ENCODE measurements at places on chromosomes 1 and 21. TPM values are rescaled to one million over a fixed set of nuclear protein-coding genes. Genes with fewer than 3 reads are reported as not detected.

CLDN19 gene
- total RNA-seq = not detected

- no peak for DNase-seq
Observed at GRCh38 chr21:46222436-46223116, 6.0 kb downstream of the LSS start.

GRCh38 chr1:87369736-87370478 lies 41.2 kb downstream of the LMO4 start:
- no peak for DNase-seq

GRCh38 chr21:18545908-18546307 lies 142.3 kb upstream of the TMPRSS15 start:
- peak; percentile 63 for DNase-seq

DNA sequence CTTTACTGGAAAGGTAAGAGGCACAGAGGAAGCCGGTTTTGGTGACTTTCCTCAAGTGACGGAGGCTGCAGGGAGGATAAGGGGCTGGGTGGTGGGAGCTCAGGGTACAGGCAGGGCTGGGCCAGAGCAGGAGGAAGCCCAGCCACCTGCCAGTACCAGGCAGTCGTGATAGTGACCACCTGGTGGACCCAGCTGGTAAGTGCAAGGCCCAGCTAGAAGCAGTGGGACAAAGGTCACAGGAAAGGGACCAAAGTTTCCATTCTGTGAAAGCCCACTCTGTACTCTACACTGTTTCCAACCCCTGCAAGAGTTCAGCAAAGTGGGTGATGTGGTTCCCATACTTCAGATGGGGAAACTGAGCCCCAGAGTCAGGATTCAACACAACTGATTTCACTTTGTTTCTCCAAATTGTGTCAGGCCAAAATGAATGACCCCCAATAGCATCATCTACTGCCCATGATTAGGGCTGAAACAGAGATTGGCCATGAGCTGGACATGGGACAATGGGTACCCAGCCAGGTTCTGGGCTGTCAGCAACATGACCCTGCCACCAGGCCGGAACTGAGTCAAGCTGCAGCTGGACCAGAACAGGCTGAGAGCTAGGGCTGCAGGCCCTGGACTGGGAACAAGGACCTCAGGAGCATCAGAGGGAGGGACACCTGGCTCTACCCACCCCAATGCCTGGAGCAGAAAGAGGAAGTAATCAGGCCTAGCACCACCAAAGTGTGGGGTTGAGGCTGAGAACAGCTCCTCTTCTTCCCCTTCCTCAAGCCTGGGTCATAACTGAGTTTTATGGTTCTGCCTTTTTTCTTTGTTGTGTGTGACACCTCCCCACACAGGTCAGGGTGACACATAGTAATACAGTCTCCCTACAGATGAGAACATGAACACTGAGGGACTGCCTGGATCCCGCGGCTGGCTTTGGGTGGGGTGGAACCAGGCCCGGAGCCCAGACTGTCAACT lies 50.2 kb downstream of the KCNN3 start:
- DNase-seq = no peak

OLIG2 gene
- 2.5 TPM for total RNA-seq

STYXL2 gene
- 0.82 TPM for total RNA-seq

SMIM1 gene
- total RNA-seq = 6.6 TPM

- DNase-seq = no peak
Observed at GRCh38 chr1:7721940-7722669, 49.0 kb upstream of the VAMP3 start.

GRCh38 chr1:64750875-64751274 lies 6.0 kb downstream of the RAVER2 start:
- DNase-seq = peak; percentile 38

DNA sequence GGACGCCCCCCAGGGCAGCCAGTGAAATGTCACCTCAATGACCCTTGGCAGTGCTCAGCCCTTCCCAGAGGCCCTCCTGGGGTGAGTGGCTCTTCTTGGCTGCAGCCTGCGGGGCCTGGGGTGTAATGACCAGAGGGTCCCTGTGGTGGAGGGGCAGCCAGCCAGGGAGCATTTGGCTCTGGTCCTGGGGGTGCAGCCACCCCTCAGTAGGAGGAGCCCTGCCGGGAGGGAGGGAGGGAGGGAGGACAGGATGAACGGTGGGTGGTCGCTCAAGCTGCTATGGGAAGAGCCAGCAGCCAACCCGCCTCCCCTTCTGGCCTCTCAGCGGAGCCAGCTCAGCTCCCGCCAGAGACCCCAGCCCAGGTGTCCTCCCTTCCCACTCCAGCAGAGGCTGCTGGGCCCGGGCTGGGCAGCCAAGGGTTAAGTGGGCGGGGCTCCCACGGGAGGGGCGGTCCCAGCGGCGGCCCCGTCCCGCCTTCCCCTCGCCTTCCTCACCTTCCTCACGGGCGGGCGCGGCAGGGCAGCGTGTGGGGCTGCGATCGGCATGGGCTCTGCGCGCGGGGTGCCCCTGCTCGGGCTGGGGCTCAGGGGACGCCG lies 9.0 kb upstream of the PLCH2 start:
- no peak for DNase-seq

DNA sequence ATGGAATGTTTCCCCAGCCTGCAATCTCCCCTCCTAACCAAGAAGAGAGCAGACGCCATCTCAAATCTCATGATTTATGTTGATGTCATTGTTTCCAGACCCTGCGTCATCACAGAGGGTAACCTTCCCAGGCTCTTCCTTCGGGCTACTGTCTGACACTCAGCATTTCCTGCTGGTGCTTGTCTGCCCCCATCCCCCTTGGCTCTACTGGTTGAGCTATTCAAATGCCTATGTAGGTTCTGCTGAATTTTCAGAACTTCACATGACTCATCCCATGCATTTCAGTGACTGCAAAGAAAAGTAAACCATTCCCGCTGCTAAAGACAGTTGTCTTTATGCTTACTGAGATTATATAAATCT lies 24.8 kb upstream of the ITPKB start:
- DNase-seq = peak; percentile 86

LCE6A gene
- not detected for total RNA-seq

RNU1-4 gene
- 1,553 TPM for total RNA-seq

DNA sequence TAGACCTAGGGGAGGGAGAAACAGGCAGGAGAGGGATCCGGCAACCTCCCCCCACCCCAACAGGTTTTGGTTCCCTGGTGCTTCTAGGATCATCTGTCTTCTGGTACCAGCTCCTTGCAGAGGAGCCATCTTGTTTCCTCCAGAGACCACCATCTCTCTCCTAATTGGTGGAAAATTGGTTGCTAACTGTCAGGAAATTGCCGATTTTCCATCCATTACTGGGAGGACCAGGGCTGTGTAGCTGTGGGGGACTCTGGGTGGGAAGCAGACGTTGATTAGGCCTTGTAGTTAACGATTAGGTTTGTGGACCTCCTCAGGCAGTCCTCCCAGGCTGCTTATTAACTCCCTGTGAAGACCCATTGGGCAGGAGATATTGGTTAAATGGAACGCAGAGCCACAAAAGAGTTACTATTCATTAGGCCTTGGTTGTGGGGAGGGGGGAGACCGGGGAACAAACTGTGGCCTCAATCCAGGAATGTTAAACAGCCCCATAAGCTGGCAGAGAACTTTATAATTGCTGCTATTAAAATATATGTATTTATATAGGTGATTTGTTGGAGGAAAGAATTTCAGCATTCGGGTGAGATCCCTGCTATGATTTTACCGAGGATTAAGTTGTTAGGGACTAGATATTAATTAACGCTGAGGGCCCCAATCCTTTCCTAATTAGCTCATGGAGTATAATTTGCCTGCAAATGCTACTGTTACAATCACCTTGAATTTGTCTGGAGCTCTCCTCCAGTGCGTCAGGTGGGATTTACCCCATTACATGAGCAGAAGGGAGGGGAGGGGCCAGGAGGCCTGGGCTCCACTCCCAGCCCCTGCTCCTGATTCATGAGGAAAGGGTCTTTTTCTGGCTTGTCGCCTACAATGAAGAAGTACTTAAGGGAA lies 61.2 kb upstream of the TRABD2B start:
- DNase-seq = no peak

DNA sequence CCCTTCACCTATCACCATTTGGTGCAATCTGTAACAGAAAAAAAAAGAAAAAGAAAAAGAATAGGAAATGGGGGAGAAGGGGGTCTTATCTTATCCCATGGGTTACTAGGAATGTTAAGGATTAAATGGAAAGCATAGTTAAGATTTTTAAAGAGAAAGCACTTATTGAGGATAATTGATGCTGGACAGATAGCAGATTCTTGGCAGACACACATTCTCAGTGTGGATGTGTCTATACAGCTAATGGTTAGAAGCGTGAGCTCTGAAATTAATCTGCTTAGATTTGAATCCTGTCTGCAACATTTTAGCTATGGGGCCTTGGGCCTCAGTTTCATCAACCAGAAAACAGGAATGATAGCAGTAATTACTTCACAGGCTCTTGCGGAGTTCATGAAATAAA lies 67.1 kb downstream of the SSBP3 start:
- peak; percentile 38 for DNase-seq

- no peak for DNase-seq
Observed at GRCh38 chr1:107919953-107920352, 45.0 kb downstream of the VAV3 start.

SLAMF8 gene
- 1.7 TPM for total RNA-seq

GRCh38 chr1:85654066-85654782 lies 54.0 kb downstream of the ZNHIT6 start:
- peak; percentile 40 for DNase-seq

- DNase-seq = peak; percentile 72
Observed at GRCh38 chr1:21783679-21784603, 992 bp upstream of the USP48 start.

Data from astrocyte (in vitro differentiated cells and primary cell).